ENCODE measurements at places on chromosomes 12 and 14.

DNA sequence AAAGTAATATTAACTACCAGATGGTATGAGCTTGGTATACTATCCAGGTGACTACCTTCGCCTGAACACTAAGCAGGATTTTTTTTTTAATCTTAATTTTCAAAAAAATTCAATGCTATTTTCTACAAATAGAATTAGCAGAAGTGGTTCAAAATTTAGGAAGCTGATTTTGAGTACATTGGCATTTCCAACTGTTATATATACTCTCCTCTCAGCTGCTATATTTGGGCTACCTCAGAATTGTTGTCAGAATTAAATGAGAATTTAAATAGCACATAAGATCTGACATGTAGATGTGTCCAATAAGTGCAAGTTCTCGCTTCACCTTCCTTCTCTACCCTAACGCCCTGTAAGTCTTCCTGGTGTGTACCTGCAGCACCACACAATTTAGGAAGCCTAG is 83.1 kb downstream of the DUSP6 start:
- DNase-seq, result no peak

DNA sequence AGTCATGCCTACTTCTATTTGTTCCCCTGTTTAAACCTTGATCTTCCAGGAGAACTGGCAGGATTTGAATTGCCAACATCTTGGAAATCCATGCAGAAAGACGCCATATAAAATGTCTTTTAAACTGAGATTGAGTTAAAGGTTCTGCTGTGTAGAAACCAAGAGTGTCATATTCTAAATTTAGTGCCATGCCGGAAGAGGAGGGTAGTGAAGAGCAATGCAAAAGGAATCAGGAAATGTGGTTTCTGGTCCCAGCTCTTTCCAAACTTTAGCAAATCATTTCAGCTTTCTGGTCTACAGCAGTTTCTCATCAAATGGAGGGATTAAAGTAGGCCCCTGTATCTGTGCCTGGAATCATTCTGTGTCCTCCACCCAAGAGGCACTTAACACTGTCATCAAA is 85.7 kb downstream of the BTG1 start:
- DNase-seq, result no peak

- DNase-seq, result no peak
These were observed 142.8 kb downstream of the LRFN5 start for GRCh38 chr14:41749429-41749828.

GRCh38 chr12:119412811-119413794 is 78.6 kb downstream of the CCDC60 start:
- peak; percentile 46 for DNase-seq

GRCh38 chr14:78399316-78399889 is 229.2 kb downstream of the NRXN3 start:
- DNase-seq, result peak; percentile 22

GRCh38 chr12:49798248-49798647 is 30.0 kb downstream of the NCKAP5L start:
- DNase-seq, result no peak

DNA sequence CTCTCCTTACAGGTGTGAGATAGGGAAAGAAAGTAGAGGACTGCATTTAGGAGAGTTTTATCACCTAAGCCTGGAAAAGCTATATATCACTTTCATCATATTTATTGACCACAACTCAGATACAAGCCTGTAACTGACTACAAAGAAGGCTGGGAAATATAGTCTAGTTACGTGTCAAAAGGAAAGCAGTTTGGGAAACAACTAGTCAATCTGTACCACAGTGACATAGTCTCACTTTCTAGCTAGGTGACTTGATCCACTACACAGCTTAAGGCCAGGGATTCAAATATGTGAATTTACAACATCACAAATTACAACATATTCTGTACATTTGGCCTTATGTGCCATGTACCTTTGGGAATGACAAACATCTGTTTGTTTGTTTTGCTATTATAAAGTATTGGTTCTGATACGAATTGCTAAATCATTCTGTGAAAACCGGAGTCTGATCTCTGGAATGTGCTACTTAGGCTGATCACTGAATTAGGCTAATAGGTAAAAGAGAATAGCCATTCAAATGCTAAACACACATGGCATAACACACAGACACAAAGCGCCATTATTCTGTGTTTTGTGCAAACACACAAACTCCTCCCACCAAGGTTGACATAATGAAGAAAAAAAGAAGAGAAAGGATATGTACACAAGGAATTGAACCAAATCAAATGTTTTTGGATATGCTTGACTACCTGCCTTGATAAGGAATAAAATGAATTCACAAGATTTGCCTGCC is 279.8 kb downstream of the DUSP6 start:
- DNase-seq, result no peak

- peak; percentile 51 for DNase-seq
These were observed 354.3 kb downstream of the CEP128 start for GRCh38 chr14:80587096-80587724.

GRCh38 chr14:105099778-105100177 is 34.5 kb upstream of the GPR132 start:
- no peak for DNase-seq

GRCh38 chr14:105841022-105842009 is 314.9 kb downstream of the TMEM121 start:
- DNase-seq, result no peak

Data from kidney glomerular epithelial cell (primary cell).